ENCODE measurements at places on chromosomes 1 and 21.

DNA sequence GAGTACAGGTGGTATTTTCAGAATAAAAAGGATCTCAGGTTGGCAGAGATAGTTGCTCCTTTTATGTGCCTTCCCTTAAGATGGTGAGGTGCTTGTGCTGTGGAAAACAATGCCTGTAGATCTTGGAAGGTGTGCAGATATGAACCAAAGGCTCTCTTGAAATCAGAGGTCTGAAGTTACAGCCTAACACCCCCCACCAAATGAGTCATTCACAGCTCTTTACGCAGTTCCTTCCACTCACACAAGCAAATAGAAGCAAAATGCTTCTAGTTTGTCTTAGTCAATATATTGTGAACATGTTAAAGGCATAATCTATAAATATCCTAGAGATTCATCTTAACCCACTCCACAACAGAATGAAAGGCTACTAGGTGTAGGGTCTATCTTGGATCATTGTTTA is 128.9 kb upstream of the NR5A2 start:
- no peak for DNase-seq

DNA sequence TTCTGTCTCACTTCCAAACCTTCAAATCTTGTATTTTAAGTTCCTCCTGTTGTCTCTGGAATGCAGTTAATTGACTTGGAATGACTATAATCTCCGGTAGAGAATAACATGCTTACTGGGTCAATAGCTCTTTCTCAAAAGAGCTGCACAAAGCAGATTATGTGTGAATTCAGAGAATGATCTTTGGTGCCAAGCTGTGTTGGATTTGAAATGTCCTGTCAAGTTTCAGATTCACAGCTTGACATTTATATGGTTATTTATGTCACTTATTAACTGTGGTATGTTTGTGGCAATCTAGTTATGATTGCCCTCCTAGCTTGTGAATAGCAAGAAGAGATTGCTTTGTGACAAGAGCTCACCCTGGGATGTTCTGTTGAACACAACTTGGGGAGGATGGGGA is 128.3 kb upstream of the KCNE2 start:
- no peak for DNase-seq

GRCh38 chr1:18803151-18803791 is 56.2 kb downstream of the TAS1R2 start:
- DNase-seq, result no peak

DNA sequence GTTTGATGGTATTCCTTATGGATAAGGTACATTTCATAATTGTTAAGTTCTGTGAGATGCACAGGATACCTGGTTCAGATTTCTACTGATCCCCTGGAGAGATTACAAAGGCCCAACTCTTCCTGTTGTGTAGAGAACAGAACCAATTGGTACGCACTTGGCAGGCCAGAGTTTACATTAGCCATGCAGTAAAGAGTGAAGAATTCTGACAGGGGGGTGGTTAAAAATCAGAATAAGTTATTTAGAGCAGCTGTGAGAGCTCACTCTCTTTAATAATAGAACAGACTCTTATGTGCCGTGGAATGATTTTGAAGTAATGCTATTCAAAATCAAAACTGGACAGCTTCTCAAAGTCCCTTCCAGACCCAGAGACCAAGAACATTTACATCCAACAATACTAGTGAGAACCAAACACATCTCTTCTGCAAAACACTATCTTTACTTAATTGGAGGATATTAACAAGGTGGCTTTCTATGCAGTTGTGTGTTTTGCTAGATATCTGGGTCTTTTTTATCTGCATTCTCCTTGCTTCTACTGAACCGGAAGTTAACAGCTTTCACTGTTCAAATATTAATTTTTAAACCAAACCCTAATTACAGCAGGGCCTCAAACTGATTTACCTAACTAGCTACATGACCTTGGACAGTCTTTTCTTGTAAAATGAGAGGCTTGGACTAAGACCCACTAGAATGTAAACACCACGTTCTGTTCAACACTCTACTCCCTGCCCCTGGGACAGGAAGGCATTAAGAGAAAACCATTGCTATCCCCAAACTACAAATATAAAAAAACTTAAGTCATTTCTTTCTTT is 4.0 kb downstream of the USP24 start:
- no peak for DNase-seq

DNA sequence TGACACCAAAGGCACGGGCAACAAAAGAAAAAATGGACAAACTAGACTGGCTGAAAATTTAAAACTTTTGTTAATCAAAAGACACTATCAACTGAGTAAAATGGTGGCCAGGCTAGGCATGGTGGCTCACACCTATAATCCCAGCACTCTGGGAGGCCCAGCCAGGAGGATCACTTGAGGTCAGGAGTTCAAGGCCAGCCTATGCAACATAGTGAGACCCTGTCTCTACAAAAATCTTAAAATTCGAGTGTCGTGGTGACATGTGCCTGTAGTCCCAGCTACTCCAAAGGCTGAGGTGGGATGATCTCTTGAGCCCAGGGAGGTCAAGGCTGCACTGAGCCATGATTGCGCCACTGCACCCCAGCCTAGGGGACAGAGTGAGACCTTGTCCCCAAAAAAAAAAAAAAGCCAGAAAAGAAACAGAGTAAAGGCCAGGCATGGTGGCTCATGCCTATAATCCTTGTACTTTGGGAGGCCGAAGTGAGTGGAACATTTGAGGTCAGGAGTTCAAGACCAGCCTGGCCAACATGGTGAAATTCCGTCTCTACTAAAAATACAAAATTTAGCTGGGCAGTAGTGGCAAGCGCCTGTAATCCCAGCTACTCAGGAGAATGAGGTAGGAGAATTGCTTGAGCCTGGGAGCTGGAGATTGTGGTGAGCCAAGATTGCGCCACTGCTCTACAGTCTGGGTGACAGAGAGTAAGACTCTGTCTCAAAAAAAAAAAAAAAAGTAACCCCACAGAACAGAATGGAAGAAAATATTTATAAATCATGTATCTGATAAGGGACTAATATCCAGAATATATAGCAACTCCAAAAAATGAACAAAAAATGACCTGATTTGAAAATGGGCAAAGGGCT is 8.0 kb downstream of the TUT4 start:
- DNase-seq, result no peak

DNA sequence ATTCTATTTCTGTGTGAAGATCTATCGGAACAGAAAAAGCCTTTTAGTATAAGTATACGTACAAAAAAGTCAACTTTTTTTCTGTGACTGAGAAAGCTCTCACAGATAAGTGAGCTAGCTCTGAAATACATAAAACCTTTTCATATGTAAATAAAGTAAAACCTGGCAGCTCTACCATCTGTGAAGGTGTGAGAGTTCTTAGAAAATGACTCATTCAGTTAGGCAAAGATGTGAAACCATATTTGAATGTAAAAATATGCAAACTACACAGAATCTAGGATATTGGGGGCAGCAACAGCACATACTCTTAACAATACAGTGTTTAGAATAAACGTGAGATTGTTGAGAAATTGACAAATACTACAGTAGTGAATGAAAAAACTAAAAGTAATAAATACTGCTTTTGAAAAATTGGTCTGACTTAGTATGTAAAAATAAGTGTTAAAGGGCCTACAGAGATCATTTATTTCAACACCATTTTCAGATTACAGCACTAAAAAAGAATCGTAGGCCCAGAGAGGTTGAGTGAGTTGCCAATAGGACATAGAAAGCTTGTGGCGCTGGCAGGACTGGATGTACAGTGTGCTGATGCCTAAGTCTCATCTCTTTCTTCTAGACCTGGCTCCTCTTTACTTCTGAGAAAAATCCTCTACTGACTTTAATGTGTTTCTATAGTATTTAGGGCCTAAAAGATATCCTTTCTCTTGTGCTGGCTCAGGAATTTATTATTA is 19.8 kb downstream of the ATP6V1G3 start:
- peak; percentile 71 for DNase-seq

DNA sequence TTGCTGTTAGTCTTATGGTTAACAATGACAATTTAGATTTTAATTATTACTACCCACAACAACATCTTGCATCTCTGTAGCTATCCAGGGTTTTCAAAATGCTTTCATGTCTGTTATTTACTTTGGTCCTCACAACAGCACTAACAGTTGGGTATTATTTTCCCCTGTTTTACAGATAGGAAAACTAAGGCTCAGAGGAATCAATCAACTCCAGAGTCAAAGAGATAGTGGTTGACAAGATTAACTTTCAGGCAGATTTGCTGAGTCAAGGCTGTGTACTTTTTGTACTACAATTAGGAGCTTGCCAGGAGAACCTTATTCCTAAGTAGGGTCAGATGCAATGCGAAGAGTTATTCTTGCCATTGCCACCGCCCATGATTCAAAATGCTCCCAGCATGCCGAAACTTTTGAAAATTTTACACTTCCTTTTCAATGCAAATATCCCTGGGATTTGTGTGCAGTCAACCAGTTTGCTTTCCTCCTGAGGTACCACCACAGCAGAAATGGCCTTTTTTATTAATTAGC is 49.4 kb upstream of the ROR1 start:
- no peak for DNase-seq

DNA sequence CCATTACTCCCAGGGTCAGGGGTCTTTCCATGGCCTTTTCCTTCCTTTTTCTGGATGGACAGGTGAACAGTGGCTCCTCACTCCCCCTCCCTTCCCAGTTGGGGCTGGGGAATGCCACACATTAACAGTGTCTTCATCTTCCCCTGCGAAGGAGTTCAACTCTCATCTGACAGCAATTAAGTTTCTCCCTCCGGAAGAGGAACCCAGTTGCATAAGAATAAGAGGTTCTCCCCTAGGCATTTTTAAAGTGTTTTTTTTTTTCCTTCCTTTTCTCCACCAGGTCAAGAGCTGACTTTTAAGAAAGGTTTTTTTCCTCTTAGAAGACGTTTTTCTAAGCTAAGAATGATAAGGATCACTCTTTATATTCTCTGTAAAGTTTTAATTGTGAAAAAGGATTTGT is 42.3 kb upstream of the FASLG start:
- DNase-seq, result no peak

GRCh38 chr1:159867664-159868026 is 5.2 kb upstream of the VSIG8 start:
- DNase-seq, result no peak

- DNase-seq, result no peak
Measured at GRCh38 chr1:14371771-14372497, 226.6 kb upstream of the KAZN start.

DNA sequence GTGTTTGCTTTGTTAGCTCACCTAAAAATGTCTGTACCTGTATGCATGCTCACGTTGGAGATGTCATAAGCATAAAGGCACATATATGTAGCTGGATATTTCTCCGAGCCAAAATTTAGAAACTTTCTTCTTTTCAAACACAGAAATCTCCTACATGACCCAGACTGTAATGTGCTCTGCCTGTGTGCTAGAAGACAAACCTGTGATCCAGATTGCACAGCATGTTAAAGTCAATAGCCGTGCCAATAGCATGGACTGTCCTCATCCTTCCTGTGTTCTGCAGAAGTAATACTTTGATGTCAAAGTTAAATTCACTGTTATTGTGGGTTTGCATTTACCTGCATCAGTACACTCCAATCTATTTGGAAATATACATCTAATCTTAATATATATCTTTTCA is 346.2 kb upstream of the ZRANB2 start:
- no peak for DNase-seq

DNA sequence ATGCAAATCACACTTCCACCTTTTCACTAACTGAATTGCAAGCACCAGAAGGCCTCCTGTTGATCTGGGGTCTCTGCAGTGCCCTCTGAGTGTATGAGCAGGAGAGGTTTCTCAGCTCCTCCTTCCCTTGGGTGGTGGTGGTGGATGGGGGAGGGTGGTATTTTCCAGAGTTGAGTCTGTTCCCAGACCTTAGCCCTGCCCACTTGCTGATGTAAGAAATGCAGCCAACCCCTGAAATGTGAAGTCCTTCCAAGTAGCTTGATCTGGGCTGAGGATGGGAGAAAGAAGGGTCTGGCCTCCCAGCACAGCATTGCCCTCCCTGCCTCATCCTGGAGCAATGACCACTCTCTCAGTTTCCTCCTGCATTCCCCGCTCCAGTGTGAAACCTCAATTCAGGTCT is 6.3 kb upstream of the FOXD2 start:
- DNase-seq, result peak; percentile 29
